ENCODE measurements at places on chromosomes 1 and 21.

- DNase-seq = no peak
These were observed 220.7 kb upstream of the VAMP3 start for GRCh38 chr1:7550261-7550865.

- DNase-seq = no peak
These were observed 450 bp downstream of the S100A10 start for GRCh38 chr1:151993084-151993733.

- no peak for DNase-seq
These were observed 54.7 kb downstream of the CD2 start for GRCh38 chr1:116808848-116809508.

GRCh38 chr1:208641579-208642280 is 397.5 kb upstream of the PLXNA2 start:
- DNase-seq = no peak

DNA sequence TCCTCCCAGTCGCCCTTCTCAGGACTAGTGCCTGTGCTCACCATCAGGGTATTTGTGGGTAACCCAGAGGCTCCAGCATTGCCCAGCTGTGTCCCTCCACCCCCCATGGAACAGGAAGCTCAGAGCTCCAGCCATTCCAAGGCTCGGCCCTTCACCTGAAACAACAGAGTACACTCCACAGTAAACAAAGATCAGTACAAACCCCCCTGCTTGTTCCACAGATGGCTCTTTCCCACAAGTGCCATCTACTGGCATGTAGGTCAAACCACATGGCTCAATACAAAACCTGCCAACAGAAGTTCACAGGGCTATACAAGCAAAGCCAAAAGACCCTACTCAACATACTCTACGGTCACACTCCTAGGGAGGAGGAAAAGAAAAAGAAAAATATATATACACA is 258.7 kb downstream of the AGBL4 start:
- DNase-seq = no peak

- peak; percentile 68 for DNase-seq
These were observed 7.1 kb downstream of the NBL1 start for GRCh38 chr1:19651141-19651737.

GRCh38 chr1:75083848-75084514 is 50.2 kb upstream of the LHX8 start:
- DNase-seq = no peak

GRCh38 chr1:207414606-207415108 is 39.5 kb upstream of the CR2 start:
- peak; percentile 52 for DNase-seq

DNA sequence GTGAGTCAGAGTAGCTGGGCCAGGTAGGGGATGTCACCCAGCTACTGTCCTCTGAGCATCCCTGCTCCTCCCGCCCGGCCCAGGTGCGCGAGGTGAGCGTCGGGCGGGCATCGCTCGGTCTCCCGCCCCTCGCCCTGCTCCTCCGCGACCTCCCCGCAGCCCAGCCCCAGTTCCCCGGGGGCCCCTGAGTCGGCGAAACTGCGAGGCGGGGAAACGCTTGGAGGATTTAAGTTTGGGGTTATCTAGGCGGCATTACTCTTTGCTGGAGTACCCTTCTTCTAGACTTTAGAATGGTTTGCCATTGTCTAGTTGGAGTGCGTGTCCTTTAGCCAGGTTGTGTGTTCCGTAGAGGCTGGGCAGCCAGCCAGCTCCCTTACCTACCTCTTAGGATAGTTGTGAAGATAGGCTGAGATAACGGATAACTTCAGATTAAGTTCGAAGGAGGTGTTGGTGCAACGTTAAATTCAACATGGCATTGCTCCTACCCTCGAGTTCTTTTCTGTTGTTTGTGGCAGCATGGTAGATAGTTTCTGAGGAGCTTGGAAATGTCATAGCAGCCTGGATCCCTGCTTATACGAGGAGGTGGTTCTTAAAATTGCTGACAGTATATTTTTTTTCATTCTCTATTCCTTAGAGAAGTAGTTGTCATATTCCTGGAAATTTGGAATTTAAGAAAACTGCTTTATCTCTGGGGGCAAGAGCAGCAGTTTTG is 697 bp downstream of the AGO3 start:
- peak; percentile 26 for DNase-seq

- no peak for DNase-seq
These were observed 634 bp downstream of the ACTRT2 start for GRCh38 chr1:3021801-3022401.

DNA sequence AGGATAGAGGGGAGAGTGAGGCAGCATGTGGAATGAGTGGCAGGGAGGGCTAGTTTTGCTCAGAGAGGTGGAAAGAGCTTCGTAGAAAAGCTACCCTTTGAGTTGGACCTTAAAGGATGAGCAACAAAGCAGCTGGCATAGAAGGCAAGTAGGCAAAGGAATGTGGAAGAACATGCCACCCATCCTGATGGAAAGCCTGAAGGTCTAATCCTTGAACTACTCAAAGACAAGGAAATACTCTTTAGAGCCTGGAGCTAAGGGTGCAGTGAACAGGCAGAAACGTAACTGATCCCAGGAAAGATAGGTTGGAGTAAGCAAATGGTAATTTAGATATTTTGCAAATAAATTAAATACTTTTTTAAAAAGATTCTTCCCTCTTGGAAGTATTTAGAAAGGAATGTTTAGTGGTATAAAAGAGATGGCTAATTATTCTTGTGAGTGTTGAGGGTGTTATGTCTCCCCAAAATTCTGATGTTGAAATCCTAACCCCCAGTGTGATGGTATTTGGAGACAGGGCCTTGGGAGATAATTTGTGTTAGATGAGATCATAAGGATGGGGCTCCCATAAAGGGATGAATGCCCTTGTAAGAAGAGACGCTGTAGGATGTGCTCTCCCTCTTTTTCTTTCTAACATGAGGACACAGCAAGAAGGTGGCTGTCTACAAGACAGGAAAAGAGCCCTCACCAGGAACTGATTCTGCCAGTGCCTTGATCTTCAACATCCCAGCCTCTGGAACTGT is 308.1 kb upstream of the RUNX1 start:
- DNase-seq = no peak

DNA sequence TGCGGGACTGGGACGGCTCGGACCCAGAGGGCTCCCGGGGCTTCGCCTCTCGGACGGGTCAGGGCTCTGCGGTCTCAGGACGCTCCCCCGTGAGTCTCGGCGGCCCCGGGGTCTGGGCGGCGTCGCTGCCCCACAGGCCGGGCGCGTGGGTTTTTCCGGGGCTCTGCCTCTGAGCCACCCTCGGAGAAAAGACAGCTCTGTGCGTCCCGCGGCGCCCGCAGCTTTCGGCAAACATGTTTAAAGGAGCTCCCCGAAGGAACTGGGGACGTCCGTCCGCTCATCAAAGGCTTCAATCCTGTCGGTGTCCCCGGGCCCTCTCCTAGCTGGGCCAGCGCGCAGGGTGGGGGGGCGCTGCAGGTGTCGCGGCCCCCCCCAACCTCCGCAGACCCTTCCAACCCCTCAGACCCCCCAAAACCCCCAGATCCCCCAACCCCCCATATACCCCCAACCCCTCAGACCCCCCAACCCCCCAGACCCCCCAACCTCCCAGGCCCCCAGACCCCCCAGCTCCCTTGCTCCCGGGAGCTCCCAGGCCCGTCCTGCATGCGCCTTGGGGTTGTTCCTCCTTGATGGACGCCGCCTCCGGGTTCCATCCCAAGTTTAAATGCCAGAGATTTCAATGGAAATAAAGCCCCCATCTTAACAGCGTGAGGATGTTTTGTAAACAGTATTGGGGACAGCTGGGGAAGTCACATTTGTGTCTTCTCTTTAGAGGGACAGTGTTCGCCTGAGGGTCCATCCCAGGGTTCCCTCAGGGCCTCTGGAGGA is 996 bp upstream of the C1orf159 start:
- DNase-seq = peak; percentile 33

DNA sequence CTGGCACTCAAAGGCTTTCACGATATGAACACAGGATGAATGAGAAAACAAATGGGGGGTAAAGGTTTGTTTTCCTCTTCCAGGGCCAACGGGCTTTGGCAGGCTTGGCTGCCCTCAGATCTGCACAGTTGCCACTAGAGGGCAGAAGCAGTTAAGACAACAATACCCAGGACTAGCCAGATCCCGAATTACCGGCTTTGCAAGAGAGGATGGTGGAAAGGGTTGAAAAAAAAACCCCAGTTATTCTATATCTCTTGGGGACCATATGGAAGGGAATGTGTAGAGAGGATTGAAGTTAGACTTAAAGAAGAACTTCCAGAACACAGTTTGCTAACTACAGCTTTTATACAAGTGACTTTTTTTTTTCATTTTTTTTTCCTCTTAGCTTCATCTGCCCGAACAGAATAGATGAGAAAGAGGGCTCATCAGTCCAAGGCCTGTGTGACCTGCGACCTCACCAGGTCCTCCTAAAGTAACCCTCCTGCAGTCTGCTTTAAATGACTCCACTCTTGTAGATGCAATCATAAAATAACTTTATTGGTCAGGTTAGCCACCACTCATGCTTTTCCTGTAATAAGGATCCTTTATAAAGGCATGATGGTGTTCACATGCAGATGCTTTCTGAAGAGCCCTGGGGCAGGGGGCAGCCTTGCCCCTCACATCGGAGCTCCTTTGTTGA is 10.7 kb downstream of the FMOD start:
- DNase-seq = no peak

DNA sequence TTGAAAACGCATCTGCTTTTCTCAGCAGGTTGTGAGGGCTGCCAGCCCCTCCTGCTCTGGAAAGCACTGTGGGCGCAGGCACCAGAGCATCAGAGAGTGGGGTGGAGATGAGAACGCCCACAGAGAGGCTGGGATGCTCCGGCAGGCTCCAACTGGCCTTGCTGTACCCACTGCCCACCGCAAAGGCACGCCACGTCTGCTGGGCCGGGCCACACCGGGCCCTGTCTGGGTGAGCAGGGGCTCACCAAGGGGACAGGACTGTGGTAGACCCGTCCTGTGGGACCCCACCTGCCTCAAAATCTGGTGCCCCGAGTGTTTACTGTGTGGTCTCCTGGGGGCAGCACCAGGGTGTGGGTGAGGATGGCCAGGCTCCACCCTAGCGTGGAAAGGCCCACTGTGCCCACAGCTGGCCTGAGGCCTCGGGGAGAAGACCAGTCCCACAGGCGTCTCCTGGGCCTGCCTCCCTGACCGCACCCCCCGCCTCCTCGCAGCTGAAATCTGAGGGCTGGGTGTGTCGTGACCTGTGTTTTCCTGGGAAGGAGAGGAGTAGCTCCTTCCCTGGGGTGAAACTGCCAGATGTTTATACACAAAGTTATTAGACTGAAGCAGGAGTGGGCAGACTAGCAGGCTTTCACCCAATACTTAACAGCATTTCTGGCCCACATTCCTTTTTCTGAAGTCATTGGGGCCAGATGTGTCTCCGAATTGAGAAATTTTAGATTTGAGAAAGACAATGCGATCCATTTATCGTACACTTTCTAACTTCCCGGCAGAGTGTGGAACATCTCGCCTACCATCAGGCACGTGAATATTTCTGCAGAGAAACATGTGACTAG is 53.8 kb downstream of the STUM start:
- no peak for DNase-seq

- no peak for DNase-seq
These were observed 74.3 kb upstream of the RAB4A start for GRCh38 chr1:229196404-229197264.

GRCh38 chr1:24049733-24050132 is 62.2 kb downstream of the MYOM3 start:
- no peak for DNase-seq

DNA sequence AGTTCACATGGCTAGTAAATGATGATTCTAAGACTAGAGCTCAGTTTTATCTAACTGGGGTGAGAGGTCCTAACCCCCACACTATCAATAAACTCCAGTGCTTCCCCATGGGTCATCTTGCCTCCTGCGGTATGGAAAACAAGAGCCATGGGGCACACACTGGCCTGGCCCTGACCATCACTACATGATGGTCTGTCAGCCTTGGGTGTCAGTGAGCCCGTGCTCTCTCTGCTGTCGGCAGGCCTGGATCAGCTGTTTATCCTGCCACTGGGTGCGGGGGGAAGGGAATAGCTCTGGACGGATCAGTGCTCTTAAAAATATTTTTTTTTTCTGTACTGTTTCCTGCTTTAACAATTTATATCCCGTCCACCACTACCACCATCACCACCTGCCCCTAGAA is 255.0 kb upstream of the ADGRL2 start:
- no peak for DNase-seq

GRCh38 chr1:36982709-36983108 is 51.6 kb downstream of the GRIK3 start:
- no peak for DNase-seq

DNA sequence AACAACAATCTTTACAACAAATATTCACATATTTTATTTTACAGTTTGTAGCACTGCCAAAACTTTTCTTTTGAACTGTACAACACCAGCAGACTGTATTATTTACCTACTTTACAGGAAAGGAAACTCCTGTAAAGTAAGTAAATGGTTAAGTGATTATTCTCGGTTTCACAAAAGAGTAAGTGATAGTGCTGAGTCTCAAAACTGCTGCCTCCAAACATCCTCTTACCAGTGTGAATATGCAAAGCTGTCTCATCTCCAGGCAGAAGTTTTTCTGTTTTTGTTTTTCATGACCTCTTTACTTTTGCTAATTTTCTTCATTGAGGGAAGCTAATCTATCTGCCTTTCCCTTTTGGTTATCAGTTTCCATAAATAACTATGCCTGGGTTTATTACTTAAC is 286.7 kb downstream of the SRGAP2C start:
- no peak for DNase-seq

DNA sequence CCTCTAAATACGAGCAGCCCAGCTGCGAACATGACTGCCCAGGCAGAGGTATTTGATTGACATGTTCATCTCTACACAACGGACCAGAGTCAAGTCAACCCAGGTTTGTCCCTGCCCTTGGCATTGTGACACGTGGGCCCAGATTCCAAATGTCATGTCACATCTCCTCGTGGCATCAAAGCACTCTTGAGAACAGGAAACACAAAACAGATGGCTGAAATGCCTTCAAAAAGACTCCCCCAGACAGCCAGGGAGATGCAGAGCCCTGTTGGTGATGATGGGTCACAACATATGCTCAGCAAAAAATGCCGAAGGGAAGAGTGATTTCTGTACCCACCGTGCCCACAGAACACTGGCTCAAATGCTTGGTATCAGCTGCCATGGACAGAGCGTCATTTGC is 337.8 kb upstream of the DAB1 start:
- DNase-seq = peak; percentile 1

GRCh38 chr1:9764550-9764949 is 59.2 kb downstream of the CLSTN1 start:
- peak; percentile 48 for DNase-seq

GRCh38 chr1:174884038-174884437 is 115.7 kb upstream of the CACYBP start:
- no peak for DNase-seq

DNA sequence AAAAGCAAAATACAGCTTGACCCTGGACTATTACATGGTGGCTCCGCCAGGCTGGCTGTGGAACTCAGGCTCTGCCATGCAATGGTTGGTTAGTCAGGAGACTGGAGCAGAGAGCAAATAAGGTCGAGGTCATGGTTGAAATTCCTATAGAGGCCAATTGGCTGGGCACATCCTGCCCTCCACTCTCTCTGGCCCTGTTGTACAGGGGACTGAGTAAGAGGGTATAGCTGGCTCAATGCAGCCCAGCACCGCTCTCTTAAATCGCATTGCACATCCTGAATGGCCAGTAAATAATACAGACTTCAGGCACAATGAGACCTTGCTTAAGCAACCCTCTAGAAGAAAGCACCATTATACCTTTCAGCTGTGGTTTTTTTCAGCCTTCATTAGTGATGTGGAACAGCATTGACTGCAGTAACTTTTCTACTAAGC is 59.3 kb upstream of the PPP2R5A start:
- no peak for DNase-seq
